Activated CD4-positive, alpha-beta memory T cell treated with anti-CD3 and anti-CD28 coated beads for 36 hours (primary cell): ENCODE measurements at places on chromosomes 2 and 18.

DNA sequence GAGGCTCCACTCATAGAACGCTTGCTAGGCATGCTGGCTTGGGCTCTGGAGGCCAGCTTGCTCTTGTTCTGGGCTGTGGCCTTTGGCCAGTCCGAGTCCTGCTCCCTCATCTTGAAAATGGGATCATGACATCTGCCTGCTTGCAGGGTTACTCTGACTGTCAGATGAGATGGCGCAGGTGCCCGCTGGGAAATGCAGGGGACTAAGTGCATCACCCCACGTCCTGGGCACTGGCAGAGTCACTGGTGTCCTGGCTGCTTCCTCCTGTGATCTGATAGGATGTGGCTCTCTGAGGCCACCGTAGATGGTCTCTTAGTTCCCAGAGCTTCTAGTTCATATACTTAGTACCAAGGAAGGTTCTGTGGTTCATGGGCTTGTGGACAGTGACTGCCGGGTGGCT is 18.5 kb downstream of the LDLRAD4 start:
- DNase-seq: peak; percentile 3

- DNase-seq: no peak
Observed at GRCh38 chr2:56444339-56444738, 260.5 kb downstream of the CCDC85A start.

DNA sequence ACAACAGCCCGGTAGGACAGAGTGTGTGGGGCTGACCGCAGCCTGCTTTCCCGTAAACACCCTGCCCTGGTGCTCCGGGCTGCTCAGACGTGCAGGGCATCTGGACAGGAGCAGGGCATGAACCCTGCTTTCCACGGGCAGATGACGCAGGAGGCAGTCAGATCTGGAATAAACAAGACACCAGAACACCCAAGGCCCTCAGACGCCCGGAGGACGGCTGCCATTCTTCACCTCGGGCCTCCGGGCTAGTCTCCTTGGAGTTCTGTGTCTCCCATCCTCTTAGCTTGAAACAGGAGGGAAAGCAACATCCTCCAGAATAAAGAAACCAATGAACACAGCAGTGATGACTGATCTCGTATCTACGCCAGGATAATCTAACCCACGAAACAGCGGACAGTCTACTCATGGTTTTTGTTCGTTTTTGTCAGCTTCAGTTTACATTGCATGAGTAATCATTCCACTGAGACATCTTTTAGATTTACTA is 7.3 kb downstream of the PXDN start:
- DNase-seq: no peak

DNA sequence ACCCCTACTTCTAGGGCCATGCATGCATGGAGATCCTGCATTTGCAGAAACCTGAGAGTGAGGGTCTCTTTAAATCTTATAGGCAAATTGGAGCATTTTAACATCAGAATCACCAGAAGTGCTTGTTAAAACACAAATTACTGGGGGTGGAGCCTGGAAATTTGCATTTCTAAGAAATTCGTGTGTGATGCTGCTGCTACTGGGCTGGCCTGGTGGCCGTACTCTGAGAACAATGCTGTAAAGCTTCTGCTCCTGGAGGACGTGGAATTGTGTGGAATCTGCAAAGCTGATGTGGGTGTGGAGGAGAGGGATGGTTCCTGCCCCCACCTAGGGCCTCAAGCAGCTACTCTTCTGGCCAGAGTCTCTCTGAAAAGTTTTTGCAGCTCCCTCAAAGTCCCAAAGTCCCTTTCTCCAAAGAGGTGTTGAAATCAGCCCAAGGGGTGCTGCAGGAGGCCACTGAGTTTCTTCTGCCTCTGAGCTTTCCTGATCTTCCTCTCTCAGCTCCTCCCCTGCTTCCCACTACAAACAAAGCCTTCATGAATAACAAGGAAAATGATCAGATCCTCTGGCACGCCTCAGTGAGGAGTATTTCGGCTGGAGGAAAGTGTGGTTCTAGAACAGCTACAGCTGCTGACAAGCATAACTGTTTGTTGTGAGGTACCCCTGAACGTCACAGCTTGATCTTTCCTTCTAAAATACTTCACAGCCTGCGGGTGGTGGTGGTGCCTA is 508.3 kb downstream of the CNTNAP5 start:
- DNase-seq: no peak

DNA sequence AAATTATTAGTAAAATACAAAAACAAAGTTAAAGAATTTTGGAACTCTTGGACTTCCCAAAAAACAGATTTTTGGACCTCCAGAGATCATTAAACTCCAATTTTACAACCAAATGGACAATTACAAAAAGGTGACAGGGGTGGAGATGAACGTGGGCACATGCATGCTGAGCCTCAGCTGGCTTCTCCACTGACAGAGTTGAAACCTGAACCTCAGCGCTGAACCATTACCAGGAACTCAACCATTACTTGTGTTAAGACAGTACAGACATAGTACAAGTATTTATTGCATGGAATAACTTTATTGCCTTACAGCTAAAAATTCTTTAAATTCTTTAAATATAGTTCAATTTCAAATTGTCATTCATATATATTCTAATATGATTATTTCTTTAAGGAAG is 33.0 kb upstream of the KIDINS220 start:
- DNase-seq: no peak

- no peak for DNase-seq
Observed at GRCh38 chr2:203201426-203201825, 37.4 kb upstream of the CYP20A1 start.

- DNase-seq: no peak
Observed at GRCh38 chr2:100907832-100908231, 87.9 kb downstream of the NPAS2 start.

- DNase-seq: no peak
Observed at GRCh38 chr18:51051105-51051712, 21.2 kb downstream of the SMAD4 start.
